ENCODE measurements at places on chromosomes 6 and 20.

DNA sequence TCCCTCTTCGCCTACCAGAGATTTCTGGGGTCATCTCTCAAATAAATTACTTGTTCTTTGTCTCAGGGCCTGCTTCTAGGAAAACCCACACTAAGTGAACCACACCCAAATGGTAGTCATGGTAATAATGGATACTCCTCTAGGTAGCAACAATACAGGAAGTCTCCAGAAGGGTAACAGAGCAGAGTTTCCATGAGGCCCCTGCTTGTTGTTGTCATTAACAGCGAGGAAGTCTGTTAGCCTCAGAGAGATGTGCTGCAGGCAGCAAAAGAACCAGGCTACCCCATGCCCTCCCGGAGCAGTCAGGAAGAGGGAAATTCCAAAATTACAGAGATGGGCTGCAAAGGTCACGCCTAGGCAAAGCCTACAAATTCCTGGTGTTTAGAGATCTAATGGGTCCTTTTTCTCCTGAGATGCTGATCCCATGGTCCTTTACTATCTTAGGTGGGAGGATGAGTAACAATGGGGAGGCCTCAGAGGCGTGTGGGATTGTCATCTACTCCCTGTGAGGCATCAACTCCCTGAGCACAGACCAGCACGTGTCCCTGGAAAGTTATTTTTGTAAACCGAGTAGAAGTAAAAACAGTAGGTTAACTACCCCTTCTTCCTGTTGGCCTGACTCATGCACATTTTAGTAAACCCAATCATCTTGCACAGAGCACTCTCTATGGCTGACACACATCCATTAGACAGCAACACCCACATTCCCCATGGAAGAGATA is 10.1 kb downstream of the ISM1 start:
- DNase-seq = no peak

GRCh38 chr6:6323352-6323751 is 2.9 kb upstream of the F13A1 start:
- DNase-seq = no peak

GRCh38 chr20:19404826-19405225 is 192.4 kb downstream of the SLC24A3 start:
- no peak for DNase-seq

DNA sequence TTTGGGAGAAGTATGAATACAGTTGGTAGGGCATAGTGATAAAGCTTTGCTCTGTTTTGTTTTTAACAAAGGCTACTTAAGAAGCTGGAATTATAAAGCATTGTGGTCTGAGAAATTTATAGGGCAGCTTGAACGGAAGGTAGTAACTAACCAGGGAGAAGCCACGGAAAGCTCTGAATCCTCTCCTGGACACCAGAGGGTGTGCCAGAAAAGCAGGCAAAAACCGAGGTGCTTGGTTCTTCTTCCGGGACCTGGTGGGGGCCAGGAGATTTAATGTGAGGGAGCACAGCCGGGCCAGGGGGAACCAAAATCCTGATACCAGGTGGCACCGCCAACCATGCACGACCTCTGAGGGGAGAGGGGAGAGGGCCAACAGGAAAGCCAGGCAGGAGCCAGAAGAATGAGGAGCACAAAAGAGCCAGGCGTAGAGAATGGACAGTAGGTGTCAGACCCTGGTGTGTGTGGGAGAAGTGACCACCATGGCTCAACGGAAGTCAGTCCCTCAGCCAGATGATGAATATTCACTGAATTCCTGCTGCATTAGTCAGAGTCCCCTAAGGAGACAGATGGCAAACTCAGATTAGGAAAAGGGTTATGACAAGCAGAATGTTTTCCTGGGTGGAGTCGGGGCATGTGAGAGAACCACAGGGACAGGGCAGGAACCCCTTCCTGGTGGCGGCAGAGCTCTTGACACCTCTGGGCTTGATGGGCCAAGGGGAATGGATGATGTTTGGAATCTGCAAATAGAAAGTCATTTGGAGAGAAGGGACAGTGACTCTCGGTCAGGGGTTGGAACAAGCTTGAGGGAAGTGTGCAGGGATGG is 262.3 kb downstream of the ZNF217 start:
- DNase-seq = no peak

GRCh38 chr20:37759761-37760209 is 66.0 kb downstream of the CTNNBL1 start:
- DNase-seq = no peak
